ENCODE measurements at places on chromosomes 3 and 15.

GRCh38 chr3:155387571-155387970 is 94.1 kb upstream of the STRIT1 start:
- DNase-seq, result no peak

GRCh38 chr3:26105261-26105660 is 315.4 kb downstream of the OXSM start:
- no peak for DNase-seq

GRCh38 chr15:62920682-62921502 is 121.7 kb upstream of the TPM1 start:
- no peak for DNase-seq

GRCh38 chr3:139944256-139944910 is 9.4 kb downstream of the CLSTN2 start:
- no peak for DNase-seq

DNA sequence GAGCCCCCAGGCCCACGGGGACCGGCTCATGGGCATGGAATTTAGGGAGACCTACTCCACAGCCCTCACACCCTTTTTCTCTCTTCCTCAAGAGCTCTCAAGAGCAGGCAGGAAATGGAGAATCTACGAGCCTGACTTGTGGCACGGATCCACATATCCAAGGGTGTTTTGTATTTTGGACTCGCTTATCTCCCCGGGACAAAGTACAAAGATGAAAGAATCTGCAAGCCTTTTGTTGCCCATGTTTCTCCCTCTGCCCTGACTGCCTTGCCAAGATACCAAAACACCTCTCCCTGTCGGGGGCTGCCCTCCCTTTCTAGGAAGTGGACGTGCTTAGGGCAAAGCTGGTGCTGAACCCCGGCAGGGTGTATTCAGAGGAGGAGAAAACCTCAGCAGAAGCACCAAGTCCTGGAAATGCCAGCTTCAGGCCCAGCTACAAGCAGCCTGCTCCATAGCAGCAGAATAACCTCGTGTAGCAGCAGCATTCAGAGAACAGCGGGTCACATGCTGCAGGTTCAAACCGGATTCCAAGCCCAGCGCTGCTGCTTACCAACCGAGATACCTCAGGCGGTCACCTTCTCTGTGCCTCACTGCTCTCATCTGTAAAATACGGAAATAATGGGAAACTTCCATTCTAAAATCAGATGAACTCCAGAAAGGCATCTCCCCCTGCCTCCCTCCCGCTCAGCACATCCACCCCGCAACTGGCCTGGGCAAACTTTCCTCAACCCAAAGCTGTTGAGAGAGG is 35.2 kb downstream of the DNASE1L3 start:
- DNase-seq, result no peak

DNA sequence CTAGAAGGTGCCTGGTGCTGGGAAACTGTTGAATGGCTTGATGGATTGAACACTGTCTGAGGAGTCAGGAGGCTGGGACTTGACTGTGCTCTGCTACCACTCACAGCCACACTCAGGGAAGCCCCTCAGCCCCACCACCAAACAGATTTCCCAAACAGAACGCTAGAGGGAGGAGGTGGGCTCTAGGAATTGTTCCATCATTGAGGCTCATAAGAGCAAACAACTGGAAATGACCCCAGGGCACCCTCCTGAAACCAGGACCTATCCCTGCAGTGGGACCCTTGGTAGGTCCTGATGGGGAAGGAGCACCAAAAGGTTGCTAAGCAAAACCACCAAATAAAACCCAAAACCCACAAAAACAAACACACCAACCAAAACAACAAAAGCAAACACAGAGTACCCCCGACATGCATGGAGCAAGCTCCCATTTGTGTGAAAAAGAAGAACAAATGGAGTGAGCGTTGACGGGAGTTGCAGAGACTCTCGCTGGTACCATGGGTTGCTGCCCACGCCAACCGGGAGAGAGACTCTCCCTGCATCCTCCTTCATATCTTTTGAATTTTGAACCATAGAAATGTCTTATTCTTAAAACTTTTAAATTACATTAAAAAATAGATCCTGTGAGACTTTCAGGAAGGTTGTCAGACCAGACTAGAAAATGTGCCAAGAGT is 45.6 kb downstream of the ABTB1 start:
- no peak for DNase-seq

GRCh38 chr15:49036650-49037545 is 9.3 kb downstream of the SECISBP2L start:
- no peak for DNase-seq

GRCh38 chr3:15646851-15647511 is 45.4 kb downstream of the BTD start:
- DNase-seq, result no peak

- no peak for DNase-seq
Observed at GRCh38 chr3:4395448-4395847, 71.6 kb downstream of the SUMF1 start.

DNA sequence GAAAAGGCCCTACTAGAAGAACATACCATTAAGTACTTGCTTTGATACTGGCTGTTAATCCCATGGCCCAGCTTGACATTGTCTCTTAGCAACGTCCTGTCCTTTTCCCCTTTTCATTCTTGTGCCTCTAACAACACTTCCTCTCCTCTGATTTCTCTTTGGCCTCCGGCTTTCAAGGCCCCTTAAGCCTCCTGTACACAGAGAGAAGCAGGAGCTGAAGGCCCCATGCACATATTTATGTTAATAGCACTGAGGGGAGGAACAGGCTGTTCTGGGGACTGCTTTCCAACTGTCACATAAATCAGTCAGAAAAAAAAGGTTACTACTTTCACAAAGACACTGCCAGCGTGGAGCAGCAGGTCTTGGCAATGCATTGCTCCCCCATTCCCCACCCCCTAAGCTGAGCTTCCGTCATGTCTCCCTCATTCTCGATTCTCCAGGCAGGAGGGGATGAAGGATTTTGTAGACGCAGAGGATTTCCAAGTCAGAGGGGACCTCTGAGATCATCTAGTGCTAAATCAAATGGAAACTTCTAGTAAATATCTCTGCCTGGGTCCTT is 257.4 kb upstream of the ADAMTS9 start:
- DNase-seq, result no peak

DNA sequence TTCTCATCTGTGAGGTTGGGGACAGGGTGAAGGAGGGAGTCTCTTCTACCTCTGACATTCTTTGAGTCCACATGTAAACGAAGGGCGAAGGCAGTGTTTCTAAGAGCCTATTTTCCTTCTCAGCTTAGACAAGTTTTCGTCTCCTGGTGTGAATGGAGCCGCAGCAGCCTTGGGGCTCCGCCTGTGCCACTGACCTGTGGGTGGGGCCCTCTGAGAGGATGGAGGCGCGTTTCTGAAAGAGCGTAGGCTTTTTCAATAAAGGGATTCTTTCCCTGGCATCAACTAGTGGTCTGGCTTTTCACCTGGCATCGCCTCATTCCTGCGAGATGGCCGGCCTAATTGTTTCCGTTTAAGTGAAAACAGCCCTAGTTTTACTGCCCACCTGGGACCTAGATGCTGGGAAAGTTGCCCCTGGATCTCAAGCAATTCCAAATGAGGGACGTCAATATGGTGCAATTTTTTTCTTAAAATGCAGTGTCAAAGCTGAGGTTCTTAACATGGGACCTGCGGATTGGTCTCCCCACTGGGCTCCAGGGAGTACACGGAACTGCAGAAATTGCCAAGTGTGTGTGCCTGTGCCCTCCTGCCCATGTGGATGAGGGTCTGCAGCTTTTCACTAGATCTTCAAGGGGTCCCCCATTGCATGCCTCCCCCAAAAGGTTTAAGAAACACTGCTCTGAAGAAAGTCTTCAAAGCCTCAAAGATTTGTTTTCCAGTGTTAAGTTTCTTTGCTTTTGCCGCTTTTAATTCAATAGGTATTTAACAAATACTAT is 958 bp downstream of the GLDN start:
- no peak for DNase-seq

DNA sequence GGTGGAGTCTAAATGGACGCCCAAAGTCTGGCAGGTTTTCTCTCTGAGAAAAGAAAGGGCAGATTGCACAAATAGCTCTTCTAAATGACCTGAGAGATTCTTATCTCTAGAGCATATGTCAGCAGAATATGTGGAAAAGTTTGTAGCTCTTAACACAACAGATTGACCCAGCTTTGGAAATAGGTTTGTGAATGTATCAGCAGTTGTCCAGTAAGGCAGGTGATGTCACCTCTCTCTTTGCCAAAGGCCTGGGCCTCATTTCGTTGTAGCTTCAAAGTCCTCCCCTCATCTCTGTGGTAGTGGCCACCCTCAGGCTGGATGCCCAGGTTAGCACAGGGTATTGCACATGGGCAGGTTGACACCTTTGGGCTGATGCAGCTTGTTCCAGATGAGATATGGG is 36.0 kb downstream of the PDIA5 start:
- DNase-seq, result no peak

DNA sequence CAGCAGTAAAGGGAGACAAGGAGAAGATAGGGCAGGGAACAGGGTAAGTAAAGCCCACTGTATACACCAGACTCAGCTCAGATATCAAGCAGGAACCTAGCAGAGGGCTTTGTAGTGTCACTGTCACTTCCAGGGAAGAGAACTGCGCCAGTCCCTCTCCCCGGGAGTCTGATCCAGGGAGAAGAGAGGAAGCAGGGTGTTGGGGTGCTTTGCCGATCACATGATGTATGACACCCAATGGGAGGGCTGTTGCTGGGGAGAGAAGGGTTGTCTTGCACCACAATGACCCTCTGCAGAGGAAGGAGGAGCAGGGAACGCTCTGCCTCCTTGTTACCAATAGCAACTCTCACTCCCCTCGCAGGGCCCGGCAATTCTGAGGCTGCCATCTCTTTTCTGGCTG is 147.2 kb upstream of the SLC2A2 start:
- no peak for DNase-seq

All from progenitor cell of endocrine pancreas (in vitro differentiated cells).